ENCODE measurements at places on chromosomes 4 and X. TPM values are rescaled to one million over a fixed set of nuclear protein-coding genes. Genes with fewer than 3 reads are reported as not detected.

MAGEC3 gene
- not detected for total RNA-seq

ZNF674 gene
- total RNA-seq, result 4.0 TPM

ZAR1 gene
- total RNA-seq, result not detected

TMSB15B gene
- 7.4 TPM for total RNA-seq

GUCY1B1 gene
- 0.66 TPM for total RNA-seq

TMEM185A gene
- total RNA-seq, result 12.5 TPM

MAGEC1 gene
- not detected for total RNA-seq

PAGE1 gene
- total RNA-seq, result not detected

GAGE12C gene
- not detected for total RNA-seq

SERTM2 gene
- total RNA-seq, result not detected

PNPLA4 gene
- 7.8 TPM for total RNA-seq

PDZD4 gene
- under 0.01 TPM for total RNA-seq

BMP15 gene
- total RNA-seq, result not detected

XAGE5 gene
- not detected for total RNA-seq

RBM46 gene
- not detected for total RNA-seq

ACTRT1 gene
- total RNA-seq, result not detected

DACH2 gene
- total RNA-seq, result not detected

MAGEE1 gene
- 1.5 TPM for total RNA-seq

SSX4B gene
- not detected for total RNA-seq

TACC3 gene
- 37.4 TPM for total RNA-seq

CYBB gene
- not detected for total RNA-seq

CT45A1 gene
- total RNA-seq, result not detected

CENPVL2 gene
- total RNA-seq, result not detected

PAGE2B gene
- total RNA-seq, result not detected

SOWAHB gene
- total RNA-seq, result not detected

CTAG2 gene
- total RNA-seq, result not detected

GAGE12D gene
- total RNA-seq, result not detected

BCAP31 gene
- 249 TPM for total RNA-seq

ENPEP gene
- total RNA-seq, result not detected

ZCCHC12 gene
- not detected for total RNA-seq

FRMPD4 gene
- not detected for total RNA-seq

Measured in thoracic aorta endothelial cell (primary cell).